ENCODE measurements at places on chromosomes 2 and 18.

GRCh38 chr2:240595381-240596079, 9.0 kb downstream of the CAPN10 start:
- DNase-seq = no peak

DNA sequence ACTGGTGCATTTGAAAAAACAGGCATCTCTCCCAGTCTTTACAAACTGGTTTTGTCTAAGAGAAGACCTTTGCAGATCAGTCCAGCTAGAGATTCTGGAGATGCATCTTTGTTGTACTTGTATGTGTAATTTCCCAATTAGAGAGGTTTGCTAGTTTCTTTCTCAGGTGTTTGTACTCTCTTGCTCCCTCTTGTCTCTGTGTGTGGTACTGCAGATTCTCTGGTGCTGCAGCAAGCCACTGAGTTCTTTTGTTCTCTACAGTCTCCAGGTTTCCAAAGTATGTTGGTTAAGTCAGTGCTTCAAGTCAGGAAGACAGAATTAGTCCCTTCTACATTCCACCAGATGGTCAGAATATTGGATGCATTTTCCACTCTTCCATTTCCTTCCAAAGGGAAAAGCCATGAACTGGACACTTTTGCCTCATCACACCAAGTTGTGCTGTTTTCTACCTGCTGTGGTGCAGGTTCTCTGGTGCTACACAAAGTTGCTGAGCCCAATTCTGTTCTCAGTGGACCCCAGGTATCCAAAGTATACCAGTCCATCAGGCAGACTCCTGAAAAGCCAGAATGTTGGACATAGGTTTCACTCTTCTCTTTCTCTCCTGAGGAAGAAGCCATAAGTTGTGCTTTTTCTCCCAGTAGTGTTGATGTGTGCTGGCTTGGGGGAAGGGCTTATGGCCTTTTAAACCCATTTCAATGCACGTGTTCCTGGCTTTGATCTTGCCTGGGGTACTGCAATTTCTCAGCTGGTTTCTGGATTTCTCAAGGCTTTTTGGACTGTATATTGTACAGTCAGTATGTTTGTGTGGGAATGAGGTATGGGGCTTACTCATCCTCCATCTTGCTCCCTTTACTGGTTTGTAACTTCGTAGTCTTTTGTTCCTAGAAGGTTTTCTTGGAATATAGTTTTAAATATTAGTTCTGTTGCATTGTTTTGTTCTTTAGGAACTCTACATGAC, 29.8 kb downstream of the EPC2 start:
- DNase-seq = no peak

DNA sequence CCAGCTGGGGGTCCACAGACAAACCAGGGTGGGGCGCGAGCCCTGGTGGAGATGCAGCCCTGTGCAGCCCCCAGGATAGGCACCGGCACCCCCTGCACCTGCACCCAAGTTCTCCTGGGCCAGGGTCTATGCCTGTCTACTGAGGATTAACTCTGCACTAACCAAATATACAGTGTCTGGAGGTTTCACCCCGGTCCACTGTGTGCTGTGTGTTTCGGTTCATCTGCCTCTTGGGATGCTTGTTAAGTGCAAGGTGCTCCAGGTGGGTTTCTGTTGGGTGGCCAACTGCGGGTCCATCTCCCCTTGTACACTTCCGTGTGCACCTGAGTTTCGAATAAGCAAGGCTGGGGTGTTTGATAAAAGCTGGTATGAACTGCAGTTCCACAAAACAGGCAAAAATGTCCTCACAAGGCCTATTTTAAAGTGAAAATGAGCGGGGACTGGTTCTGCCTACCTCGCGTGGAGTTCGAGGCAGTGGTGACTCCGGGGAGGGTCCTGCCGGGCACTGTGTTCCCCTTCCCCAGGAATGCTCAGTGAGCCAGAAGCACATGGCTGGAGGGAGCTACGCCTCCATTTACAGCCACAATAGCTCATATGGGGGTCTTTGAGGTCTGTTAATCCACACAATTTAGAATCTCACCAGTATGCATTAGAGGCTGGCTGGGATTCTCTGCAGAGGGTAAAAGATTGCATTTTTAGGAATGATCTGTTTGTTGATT, 70.7 kb downstream of the EDAR start:
- no peak for DNase-seq

GRCh38 chr18:80238651-80239260, 8.6 kb downstream of the PARD6G start:
- no peak for DNase-seq

DNA sequence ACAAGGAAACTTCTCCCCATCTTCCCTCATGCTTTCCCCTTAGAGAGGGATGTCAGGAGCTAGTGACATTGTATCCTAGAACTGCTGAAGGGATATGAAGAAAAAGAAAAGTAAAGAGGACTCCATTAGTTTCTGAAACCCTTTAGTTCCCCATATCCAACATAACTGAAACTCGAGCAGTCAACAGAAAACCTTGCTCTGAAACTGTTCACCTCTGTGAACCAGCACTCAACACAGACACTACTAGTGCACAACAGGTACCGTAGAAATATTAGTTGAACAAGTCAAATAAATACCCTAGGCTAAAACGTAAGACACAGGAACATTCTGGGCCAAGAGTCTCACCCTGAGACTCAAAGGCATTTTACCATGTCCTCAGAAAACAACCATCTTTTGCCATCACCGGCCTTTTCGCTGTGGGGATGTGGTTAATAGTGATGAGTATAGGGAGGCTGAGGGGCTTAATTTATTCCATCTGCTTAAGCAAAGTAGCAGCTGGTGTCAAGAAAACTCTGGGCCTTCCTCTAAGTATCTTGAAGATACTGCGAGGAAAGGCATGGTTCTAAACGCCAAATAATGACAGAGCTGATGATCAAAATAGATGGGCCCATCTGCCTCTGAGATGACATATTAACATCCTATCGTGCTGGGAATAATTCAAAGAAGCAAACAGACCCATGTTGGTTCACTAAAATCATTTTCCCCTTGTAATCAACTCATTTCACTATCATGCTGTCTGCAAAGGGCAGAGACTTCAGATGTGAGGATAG, 156.8 kb downstream of the STK39 start:
- DNase-seq = no peak

DNA sequence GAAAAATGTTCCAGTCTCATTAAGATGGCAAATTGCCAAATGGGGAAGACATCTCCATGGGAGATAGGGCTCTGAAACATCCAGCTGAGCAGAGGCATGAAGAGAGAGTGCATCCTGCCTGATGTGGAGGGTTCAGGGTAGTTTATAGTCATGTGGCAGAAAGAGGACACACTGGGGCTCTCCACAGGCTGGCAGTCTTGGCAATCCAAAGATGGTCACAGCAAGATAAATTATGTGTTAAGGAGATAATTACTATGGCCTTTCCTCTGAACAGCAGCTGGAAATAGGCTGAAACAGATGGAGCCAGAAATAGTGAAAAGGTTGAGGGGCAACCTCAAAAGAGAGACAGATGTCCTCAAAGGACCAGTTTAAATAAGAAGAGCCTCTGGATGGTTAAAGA, 97.2 kb downstream of the DCC start:
- DNase-seq = no peak

GRCh38 chr18:32093523-32093922, 1.8 kb downstream of the RNF138 start:
- no peak for DNase-seq

DNA sequence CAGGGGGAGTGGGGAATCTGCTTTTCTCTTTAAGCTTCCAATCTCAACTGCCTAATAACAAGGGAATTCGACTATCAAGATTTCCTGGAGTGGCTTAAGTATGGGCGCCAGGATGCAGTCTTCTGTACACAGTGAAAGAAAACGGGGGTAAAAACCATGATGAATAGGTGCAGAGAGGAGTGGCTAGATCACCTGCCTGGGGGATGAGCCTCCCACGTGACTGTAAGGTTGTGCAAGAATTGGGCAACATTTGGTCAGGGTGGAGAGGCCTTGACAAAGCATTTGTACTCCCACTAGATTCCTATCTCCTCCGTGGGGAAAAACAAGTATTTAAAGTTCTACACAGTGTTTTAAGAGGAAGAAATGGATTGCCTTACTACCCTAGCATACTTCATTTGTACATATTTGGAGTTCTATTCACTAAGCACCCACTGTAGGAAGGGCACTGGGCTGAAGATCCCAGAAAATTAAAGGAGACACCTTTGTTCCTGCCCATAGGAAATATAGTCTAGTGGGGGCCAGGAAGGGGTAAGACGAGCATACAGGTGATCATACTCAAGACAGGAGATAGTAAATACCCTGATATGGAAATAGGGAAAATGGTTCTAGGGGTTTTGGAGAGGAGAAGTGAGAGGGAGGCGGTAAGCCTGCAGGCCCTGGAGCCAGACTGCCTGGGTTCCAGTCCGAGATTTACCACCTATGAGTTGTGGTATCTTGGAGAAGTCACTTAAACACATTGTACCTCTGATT, 29.2 kb downstream of the EPAS1 start:
- no peak for DNase-seq

DNA sequence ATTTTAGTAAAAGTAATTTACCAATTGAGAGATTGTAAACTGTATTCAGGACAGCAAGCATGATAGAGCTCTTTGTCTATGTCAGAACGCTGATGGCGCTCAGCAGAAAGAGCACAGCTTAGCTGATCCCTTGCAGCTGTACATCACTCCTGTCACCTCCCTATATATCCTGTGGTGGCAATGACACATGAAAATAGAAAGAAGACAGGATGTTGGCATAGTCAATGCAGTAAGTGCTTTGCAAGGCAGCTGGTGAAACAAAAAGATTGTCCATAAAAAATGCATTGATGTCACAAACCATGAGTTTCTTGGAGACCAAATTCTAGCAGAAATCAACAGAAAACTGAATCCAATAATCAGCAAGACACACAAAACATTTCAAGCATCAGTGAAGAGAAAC, 221.5 kb downstream of the RIT2 start:
- no peak for DNase-seq
